ENCODE measurements at places on chromosomes 5 and 9.
A peak's percentile ranks its signal among the peaks of the same experiment; 100 is the strongest.

- no peaks in the 10 kb centered on the region for H3K36me3 ChIP-seq
- DNase-seq, result peak; percentile 52
Measured at GRCh38 chr5:141877356-141878185, 639 bp downstream of the PCDH1 start.

DNA sequence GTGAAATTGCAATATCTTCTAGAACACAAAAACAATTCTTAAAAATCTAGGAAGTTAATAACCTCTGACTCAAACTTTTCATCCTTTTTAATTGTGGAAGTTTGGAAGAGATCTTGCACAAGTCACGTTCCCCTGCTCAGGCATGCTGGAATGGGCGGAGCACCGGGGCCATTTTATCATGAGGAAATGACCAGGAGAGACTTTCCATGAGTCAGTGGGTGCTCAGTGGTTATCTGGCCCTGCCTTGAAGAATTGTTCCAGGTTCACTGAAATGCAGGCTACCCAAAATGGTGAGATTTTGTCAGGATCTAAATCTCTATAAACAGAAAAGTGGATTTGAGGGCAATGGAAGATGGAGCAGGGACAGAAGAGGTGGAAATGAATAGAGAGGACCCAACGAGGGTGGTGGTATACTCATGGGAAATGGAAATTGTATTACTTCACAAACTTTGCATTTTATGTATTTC lies 61.2 kb downstream of the FYB1 start:
- H3K27me3 ChIP-seq, result no peaks in the 10 kb centered on the region
- no peak overlapping the region for H3K27ac ChIP-seq
- H3K4me3 ChIP-seq, result no peak overlapping the region
- H3K4me1 ChIP-seq, result no peaks in the 10 kb centered on the region
- no peak for DNase-seq

GRCh38 chr9:135887585-135888050 lies 19.7 kb downstream of the CAMSAP1 start:
- no peaks in the 10 kb centered on the region for H3K27me3 ChIP-seq
- H3K4me1 ChIP-seq, result peaks cover 11% of the 10 kb centered on the region
- no peak overlapping the region for H3K4me3 ChIP-seq
- DNase-seq, result no peak
- H3K36me3 ChIP-seq, result no peaks in the 10 kb centered on the region

GRCh38 chr9:86591472-86591871 lies 237.3 kb upstream of the TUT7 start:
- no peaks in the 10 kb centered on the region for H3K27me3 ChIP-seq
- no peaks in the 10 kb centered on the region for H3K4me1 ChIP-seq
- no peak overlapping the region for H3K4me3 ChIP-seq
- no peak overlapping the region for H3K27ac ChIP-seq

DNA sequence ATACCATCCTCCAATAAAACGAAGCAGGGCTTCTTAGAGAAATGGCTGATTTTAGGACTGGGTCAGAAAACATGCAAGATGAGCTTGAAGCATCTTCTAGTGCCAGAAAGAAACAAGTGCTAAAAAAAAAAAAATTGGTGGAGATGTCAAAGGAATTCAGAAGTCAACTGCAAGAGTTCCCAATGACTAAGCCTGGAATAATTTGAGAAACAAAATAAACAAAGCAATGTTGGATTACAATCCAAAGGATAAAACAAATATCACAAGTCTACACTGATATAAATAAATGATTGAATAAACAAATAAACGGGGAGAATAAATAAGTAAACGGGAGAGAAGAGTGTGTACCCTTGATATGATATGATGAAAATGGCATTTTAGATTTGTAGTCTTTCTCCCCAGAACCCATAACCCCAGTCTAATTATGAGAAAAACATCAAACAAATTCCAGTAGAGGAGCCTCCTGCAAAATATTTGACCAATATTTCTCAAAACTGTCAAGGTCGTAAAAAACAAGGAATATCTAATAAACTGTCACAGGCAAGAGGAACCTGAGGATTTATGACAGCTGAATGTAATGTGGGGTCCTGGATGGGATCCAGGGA lies 63.5 kb upstream of the CCL21 start:
- H3K27me3 ChIP-seq, result no peaks in the 10 kb centered on the region
- no peak overlapping the region for H3K4me3 ChIP-seq
- no peaks in the 10 kb centered on the region for H3K36me3 ChIP-seq

DNA sequence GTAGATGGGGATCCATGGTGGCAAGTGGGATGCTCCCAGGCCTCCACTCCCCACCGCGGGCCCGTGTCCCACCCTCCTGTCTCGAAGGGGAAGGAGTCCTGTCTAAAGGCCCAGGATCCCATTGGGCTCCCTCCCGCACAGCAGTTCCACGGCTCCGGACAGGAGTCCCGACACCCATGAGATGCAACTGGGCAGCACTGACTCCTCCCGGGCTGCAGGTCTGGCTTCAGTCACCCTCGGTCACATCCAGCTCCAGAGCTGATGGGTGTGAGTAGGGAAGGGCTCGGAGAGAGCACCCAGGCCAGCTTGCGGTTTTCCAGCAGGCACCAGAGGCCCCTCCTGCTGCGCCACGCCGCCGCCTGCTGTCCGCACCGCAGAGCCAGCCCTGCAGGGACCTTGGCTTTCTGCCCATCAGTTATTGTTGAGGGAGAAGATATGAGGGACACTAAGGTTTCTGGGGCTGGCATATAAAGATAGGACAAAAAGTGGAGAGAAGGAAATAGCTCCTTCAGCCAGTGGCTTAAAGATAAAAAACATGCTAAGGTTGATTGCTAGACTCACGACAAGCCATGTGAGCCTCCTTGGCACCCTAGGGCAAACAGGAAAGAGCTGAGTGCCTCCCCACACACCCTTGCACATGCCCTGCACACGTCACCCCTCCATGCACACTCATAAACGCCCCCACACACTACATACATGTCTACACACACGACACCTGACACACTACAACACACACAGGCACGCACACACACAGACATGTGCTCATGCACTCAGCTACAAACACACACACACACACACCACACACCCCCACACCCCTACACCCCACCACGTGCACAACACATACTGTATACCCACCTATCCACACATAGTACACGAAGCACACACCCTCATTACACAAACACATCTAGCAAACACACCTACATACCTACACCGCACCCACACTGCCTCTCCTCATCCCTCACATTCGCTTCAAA lies 79.0 kb downstream of the AK8 start:
- H3K27ac ChIP-seq, result no peak overlapping the region
- H3K36me3 ChIP-seq, result no peaks in the 10 kb centered on the region
- peak; percentile 50 for DNase-seq
- no peaks in the 10 kb centered on the region for H3K4me1 ChIP-seq
- H3K27me3 ChIP-seq, result no peaks in the 10 kb centered on the region

GRCh38 chr5:91207248-91207647 lies 175.9 kb downstream of the ARRDC3 start:
- H3K4me3 ChIP-seq, result no peak overlapping the region
- no peaks in the 10 kb centered on the region for H3K36me3 ChIP-seq
- H3K27ac ChIP-seq, result no peak overlapping the region
- no peaks in the 10 kb centered on the region for H3K4me1 ChIP-seq
- no peaks in the 10 kb centered on the region for H3K27me3 ChIP-seq

GRCh38 chr5:29247346-29248028 lies 1946.0 kb upstream of the CDH6 start:
- H3K27ac ChIP-seq, result no peak overlapping the region
- H3K4me1 ChIP-seq, result no peaks in the 10 kb centered on the region
- H3K36me3 ChIP-seq, result no peaks in the 10 kb centered on the region

DNA sequence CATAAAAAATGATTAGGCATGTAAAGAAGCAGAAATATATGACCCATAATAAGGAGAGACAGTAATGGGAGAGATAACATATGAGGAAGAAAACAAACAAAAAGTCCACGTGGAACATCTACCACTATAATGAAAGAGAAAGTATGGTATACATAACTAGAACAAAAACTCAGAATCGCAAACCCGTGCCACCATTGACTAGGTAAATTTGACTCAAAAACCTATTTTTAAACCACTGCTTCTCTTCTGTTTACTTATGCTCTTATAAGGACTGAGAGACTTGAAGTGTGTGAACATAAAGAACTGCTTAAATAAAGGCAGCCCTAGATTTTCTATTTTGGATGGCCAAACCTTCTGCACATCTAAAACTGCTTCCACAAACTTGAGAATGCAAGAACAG lies 330.7 kb downstream of the CAAP1 start:
- no peak for DNase-seq
- H3K4me1 ChIP-seq, result no peaks in the 10 kb centered on the region
- no peak overlapping the region for H3K27ac ChIP-seq

- H3K36me3 ChIP-seq, result no peaks in the 10 kb centered on the region
- no peak overlapping the region for H3K27ac ChIP-seq
- no peaks in the 10 kb centered on the region for H3K4me1 ChIP-seq
- H3K27me3 ChIP-seq, result no peaks in the 10 kb centered on the region
- DNase-seq, result no peak
Measured at GRCh38 chr9:84521208-84521607, 148.3 kb upstream of the NTRK2 start.
